Fibroblast of skin of left biceps (primary cell): ENCODE measurements at places on chromosomes 12 and 14.
A peak's percentile ranks its signal among the peaks of the same experiment; 100 is the strongest.

DNA sequence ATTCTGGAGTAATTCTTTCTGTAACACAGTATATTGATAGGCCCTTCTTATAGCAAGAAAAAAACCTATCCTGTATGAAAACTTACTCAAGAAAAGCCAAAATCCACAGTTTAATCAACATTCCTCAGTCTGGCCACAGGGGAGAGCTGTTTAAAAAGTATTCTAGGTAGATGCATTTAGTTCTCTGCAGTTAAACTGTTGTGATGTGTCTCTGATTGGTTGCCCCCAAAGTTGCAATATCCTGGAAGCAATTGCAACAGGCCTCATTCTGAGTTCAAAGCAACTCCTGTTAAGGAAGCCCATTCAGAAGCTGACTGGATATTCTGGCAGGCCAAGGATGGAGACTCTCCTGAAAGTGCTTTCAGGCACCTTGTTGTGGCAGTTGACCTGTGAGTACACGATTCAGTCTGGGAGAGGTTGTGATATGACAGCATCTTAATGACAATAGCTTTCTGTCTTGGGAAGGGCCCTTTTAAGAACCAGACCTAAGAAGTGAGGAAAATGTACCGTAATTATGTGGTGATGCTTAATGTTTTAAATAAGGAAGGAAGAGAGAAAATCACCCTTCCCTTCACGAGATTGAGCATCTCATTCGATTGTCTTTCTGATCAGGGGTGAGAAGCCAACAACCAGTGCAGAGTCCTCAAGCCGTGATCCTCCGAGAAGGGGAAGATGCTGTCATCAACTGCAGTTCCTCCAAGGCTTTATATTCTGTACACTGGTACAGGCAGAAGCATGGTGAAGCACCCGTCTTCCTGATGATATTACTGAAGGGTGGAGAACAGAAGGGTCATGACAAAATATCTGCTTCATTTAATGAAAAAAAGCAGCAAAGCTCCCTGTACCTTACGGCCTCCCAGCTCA, 420.7 kb downstream of the DAD1 start:
- DNase-seq, result no peak

DNA sequence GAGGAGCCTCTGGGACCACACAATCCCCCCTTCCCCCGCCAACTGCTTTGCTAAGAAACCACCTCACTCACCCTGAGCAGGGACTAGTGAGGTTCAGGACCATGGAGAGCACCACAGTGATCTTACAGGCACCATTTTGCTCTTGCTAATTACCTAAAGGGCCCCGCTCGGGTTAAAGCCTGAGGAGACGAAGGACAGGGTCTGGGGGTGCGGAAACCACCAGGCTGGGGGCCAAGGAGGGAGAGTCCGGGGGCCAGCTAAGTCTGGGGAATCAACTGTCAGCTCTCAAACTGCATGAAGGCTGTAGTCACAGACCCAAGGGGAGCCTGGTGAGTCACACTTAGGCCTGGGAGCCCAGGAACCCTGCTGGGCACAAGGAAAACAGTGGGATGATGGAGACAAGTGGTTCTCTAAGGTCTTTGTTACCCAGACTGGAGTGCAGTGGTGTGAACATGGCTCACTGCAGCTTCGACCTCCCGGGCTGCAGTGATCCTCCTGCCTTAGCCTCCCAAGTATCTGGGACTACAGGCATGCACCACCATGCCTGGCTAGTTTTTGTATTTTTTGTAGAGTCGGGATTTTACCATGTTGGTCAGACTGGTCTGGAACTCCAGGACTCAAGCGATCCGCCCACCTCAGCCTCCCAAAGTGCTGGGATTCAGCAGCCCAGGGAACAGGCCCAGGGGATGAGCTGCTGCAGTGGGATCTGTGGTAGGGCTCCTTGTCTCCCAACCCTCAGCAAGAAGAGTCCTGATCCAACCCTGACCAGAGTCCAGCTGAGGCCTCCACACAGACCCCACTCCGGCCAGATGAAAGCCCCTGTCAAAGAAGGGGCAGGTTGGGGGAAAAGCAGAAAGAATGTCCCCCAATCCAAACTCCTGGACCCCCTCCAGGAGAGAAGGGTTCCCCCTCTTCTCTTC, 98.8 kb downstream of the CALM1 start:
- DNase-seq, result peak; percentile 13

DNA sequence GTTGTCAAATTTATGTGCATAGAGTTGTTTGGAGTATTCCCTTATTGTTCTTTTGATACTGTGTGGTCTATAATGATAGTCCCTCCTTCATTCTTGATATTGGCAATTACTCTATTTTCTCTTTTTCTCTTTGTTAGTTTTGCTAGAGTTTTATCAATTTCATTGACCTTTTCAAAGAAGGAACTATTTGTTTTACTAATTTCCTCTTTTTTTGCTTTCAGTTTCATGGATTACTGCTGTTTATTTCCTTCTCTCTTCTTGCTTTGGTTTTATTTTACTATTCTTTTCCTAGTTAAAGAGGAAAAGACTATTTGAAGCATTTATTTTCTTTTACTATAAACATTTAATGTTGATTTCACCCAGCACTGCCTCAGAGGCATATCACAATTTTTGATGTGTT, 250.9 kb upstream of the PELI2 start:
- DNase-seq, result no peak

- DNase-seq, result no peak
Observed at GRCh38 chr12:75982979-75983660, 48.5 kb downstream of the PHLDA1 start.

GRCh38 chr12:106227641-106228319, 20.0 kb downstream of the CKAP4 start:
- no peak for DNase-seq

- no peak for DNase-seq
Observed at GRCh38 chr12:124904306-124905098, 9.9 kb downstream of the UBC start.

GRCh38 chr12:53868511-53868986, 70.1 kb upstream of the HOXC13 start:
- no peak for DNase-seq
